ENCODE measurements at places on chromosomes 1 and 21. TPM values are rescaled to one million over a fixed set of nuclear protein-coding genes. Genes with fewer than 3 reads are reported as not detected.

Gene DENND2C
- 5.3 TPM for total RNA-seq

Gene KCNE1
- 0.74 TPM for total RNA-seq

Gene CADM3
- total RNA-seq = 6.0 TPM

Gene L1TD1
- under 0.01 TPM for total RNA-seq

Gene PTPN22
- 0.99 TPM for total RNA-seq

Gene LRRC42
- 59.4 TPM for total RNA-seq

Gene PIGR
- total RNA-seq = not detected

Gene AZIN2
- 8.1 TPM for total RNA-seq

Gene TNFAIP8L2
- not detected for total RNA-seq

Gene TP73
- total RNA-seq = 0.18 TPM

Gene CDCA8
- total RNA-seq = 0.25 TPM

Gene RNU1-3
- total RNA-seq = under 0.01 TPM

Gene SPRR2A
- total RNA-seq = not detected

Gene KRTAP10-9
- not detected for total RNA-seq

DNA sequence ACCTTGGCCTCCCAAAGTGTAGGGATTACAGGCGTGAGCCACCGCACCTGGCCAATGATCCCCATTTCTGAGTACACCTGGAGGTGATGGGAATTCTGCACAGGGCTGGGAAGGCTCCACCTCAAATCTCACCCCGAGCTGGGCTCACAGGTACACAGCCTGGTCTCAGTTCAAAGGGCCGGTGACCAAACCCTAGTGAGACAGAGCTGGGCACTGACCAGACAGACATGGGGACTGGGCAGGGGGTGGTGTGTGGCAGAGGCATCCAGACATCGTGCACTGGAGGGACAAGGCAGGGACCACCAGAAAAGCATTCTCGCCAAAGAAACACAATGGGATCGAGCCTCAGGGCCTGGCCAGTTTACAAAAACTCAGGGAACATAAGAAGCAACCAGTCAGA lies 17.2 kb downstream of the LSS start:
- no peak for DNase-seq

- peak; percentile 0 for DNase-seq
These were observed 150.6 kb downstream of the RWDD3 start for GRCh38 chr1:95384567-95384966.

DNA sequence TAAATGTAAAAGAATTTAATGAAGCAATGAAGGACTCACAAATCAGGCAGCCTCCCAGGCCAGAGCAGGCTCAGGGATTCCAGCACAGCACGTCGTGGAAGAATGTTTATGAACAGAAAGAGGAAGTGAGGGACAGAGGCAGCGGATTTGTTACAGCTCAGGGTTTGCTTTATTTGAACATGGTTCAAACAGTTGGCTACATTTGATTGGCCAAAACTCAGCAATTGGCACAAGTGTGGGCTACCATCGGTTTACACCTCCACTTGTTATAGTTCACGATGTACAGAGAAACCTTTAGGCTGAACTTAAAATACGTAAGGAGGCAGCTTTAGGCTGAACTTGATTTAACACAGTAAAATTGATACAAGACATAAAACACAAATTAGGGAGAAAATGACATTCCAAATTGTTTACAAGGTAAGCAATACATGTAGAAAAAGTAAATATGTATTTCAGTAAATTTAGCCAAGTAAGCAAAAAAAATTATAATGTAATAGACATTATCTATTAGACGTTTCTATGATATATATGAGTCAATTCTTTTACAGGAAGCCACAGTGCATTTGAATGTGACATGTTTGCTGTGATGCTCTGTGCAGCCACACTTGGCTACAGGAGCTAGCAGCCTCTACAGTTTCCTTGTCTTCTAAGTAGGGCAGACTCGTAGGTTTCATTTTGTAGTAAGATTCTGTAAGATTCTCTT lies 126.5 kb downstream of the ADSS2 start:
- DNase-seq = peak; percentile 37

GRCh38 chr1:187551061-187551460 lies 722.3 kb downstream of the PLA2G4A start:
- no peak for DNase-seq

DNA sequence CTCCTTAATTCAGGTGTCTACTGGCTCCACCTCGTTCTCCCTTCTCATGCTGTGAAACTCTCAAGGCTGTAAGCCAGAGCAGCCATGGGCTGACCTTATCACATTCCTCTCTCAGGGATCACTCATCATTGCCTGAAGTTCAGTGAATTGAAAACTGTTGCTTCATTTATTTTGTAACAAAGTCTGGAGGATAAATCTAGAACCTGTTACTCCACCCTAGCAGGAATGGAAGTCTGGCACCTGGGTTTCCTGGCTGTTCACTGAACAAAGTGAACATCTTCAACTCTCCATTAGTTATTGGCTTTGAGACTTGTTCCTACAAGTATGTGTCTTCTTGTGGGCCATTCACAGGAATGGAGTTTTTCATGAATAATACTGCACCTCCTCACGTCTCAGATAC lies 584.1 kb downstream of the PTPRU start:
- DNase-seq = no peak

DNA sequence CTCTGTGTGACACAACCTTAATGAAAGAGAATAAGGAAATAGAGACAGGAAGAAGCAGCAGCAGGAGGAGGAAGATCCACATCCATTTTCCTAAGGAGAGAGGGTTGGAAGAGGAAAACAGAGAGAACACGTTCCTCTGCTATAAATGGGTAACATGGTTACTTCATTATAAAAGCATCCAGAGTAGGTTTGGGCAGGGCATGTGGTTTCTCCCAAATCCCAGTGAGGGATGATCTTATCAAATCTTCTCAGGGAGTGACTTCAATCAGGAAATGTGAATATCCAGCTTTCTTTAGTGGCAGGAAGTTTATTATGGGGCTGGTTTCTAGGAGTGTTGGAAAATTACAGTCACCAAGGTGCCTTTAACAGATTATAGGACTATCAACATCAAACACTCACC lies 11.1 kb downstream of the CYP2J2 start:
- no peak for DNase-seq

- DNase-seq = peak; percentile 30
These were observed 12.7 kb downstream of the TPM3 start for GRCh38 chr1:154178911-154179811.

DNA sequence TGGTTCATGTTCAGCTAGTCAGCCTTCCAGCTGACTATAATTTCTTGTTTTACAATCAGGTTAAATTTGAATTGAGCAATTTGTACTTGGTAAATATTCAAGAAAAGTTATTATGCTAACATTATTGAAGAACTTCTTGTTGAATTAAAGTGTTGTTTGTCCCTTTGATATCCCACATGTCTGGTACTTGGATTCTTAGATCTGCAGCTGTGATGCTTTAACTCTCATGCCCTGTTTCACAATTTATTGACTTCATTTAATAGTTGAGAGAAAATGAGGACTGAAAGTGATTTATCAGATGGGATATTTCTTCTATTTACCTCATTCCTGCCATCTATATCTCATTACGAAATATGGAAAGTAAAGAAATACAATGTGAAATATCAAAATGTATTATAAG lies 92.8 kb downstream of the FASLG start:
- no peak for DNase-seq

GRCh38 chr1:90043586-90043985 lies 48.7 kb downstream of the ZNF326 start:
- no peak for DNase-seq

DNA sequence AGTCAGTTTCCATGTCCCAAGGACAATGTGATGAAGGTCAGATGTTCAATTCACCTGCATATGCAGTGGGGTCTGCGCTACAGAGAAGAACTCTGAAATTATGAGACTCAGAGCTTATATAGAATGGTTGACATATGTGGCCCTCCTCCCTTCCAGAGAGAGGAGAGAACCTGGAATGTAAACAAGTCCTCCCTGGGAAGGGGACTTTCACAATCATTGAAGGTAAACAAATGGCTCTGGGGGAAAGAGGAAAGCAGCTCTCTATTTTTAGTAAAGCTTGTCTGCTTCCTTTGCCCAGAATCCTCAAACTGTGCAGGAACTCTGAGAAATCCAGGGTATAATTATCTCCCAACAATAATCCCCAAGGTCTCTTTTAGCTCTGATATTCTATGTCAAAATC lies 9.8 kb downstream of the OVGP1 start:
- no peak for DNase-seq

GRCh38 chr1:26907071-26907917 lies 6.5 kb downstream of the NR0B2 start:
- peak; percentile 85 for DNase-seq

DNA sequence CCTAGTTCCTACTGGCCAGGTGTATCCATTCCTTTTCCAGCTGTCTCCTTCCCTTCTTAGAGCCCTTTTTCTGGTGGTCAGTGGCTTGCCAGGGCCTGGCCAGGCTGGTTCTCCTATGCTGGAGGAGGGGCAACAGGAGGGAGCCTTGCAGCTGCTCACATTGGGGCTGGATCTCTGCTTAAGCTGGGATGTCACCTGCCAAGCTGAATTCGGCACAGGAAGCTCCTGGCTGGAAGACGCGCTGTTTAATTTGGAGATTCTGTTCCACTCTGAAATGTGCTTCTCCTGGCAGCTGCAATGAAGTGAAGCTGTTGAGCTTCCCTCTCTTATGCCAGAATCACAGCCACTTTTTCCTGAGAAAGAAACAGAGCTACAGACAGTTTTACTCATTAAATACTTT lies 56.0 kb upstream of the POU3F1 start:
- no peak for DNase-seq

DNA sequence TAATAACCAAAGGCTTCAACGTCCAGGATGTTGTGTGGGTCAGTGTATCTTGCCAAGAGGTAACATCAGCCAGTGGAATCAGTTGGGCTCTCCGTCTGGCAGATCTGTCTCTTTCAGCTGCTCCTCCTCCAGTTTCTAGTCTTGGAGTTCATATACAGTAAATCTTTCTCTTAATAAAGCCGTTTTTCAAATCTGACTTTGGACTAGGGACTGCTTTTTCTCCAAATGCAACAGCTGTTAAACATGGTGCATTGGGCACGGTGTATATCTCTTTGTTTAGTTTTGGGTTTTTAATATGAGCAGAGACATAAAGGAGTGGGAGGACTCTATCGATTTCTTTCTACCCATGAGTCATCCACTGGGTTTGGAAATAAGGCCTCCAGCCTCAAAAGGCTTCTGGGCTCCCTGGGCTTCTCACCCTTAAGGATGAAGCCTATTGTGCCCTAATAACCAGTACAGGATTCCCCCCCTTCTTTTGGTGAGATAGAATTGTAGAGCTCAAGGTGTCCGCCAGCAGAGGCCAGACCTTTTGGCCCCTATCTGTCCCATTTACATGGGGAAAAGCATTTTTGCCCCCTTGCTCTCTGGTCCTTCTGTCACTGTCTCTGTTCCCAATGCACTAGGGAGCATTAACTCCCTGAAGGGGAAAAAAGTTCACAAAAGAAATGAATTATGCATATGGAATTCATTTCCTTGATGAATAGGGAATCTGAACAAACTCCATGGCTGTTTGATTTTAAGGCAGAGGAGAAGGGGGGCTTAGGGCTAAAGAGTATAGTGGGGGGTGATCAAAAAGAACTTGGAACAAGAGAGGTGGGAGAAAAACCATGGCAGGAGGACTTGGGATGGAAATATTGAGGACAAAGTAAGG lies 86.0 kb downstream of the PBX1 start:
- DNase-seq = peak; percentile 83

GRCh38 chr1:48216941-48217340 lies 5.6 kb upstream of the SLC5A9 start:
- no peak for DNase-seq

DNA sequence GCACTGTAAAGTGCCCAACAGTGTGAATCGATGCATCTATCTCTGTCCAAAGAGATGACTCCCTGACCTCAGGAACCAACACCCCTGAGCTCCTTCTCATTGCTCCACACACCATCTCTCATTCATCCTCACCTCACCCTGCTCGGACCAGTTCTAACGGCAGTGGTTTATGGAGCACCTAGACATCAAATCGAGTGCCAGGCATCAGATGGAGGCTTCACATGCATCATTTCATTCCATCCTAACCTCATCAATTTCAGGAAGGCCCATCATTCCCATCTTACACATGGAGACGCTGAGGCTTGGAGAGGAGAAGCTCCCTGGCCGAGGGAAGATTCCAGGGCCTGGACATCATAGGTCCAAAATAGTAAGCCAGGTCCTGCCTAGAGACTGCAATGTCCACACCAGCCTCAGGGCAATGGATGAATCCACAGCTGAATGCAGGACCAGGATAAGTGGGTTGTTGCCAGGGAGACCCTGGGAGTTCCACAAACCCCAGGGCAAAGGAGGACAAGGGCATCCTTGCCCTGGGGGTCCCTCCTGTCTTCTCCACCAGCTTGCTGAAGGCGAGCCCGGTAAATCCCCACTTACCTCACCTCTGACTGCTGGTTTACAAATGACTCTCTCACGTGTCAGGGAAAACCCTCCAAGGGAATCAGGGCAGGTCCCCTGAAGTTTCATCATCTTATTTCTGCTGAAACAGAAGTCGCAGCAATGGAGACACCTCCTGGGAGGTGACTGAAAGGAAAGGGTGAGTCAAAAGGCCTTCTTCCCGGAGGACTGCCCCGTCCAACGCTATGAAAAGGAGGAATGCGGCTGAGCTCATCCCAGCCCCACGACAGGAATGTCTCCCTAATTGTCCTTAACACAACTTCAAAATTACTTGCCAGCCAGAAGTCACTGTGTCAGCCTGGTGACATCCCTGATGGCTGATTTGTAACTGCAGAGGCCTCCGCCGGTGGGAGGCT lies 9.0 kb upstream of the IFFO2 start:
- no peak for DNase-seq

DNA sequence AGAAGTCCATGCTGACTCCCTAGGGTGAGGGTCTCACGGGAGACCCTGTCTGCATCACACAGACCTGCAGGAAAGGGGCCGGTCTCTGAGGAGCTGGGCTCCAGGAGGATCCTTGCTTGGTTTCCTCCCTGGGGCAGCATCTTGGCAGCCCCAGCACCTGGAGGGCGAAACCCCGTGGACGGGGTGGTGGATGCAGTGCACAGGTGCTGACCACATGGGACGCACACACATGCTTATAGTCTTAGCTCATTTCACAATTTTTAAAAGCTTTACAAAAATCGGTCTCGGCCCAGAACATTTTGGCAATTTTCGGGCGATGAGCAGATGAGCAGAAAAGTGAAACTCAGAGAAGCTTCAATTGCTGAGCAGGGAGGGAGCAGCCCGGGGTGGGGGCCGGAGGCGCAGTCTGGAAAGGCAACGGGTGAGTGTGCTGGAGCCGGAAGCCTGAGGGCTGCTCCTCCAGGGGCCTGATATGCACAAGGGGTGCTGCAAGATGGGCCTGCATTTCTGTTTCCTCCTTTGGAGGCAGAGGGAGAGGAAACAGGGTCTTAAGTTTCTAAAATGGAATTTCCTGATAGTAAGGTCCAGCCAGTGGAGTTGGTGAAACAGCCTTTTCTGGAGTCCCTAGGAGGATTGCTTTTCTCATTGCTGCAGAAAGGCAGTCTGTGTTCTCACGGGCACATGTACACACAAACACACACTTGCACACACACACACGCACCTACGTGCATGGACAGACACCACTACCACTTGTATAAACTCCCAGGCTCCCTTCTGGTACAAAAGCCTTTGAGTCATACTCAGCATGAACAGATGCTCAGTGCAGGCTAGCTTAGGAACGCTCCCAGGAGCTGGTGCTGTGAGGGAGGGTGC lies 60.6 kb downstream of the SCCPDH start:
- peak; percentile 57 for DNase-seq
